ENCODE measurements at places on chromosomes 7 and 10.
A peak's percentile ranks its signal among the peaks of the same experiment; 100 is the strongest.

- no peak for DNase-seq
Measured at GRCh38 chr10:34109952-34110702, 705.0 kb downstream of the PARD3 start.

DNA sequence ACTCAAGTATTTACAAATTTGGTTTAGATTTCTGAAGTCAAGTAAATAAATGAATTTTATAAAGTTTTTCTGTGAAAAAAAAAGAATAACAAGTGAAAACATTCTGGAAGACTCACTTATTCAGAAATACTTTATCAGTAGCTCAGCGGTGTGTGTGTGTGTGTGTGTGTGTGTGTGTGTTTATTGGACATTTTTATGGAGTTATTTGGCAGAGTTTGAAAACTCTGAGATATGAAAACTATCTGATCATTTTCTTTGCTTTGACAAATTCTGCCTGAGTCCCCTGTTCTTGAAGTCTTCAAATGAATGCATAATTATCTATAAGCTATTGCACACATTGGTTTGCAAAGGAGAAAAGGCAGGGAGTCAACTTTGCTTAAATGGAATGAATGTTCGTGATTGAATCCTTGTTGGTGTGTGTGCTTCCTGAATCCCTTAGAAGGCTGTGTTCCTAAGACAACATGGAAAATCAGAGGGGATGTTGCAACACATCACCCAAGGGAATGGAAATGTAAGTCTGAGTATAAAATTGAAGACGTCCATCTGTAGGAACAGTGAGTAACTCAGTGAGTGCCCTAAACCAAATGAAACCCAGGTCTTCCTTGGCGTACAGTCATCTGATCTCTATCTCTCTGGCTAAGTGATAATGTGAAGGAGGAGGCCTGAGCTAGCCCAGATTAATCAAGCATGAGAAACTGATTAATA is 160.9 kb downstream of the REEP3 start:
- no peak for DNase-seq

DNA sequence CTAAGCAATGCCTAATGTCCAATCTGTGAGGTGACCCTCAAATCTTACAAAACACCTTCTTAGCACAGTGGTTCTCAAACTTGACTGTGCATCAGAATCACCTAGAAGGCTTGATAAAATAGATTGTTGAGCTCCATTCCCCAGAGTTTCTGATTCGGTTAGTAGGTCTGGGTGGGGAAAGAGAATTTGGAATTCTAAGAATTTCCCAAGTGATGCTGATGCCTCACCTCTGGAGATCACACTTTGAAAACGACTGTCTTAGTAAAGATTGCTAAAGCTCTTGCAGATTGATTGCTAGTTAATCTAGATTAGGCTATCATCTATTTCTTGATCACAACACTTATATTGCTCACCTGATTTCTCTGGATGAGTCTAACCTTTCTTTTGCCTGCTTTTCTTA is 126.6 kb downstream of the PCLO start:
- no peak for DNase-seq

GRCh38 chr10:88152728-88153133 is 289.3 kb downstream of the PTEN start:
- peak; percentile 41 for DNase-seq

GRCh38 chr7:157971501-157971900 is 616.1 kb downstream of the PTPRN2 start:
- no peak for DNase-seq

- DNase-seq, result peak; percentile 31
Measured at GRCh38 chr7:149245244-149245643, 5.8 kb downstream of the ZNF212 start.

- DNase-seq, result no peak
Measured at GRCh38 chr7:25852211-25852938, 299.6 kb upstream of the NFE2L3 start.

DNA sequence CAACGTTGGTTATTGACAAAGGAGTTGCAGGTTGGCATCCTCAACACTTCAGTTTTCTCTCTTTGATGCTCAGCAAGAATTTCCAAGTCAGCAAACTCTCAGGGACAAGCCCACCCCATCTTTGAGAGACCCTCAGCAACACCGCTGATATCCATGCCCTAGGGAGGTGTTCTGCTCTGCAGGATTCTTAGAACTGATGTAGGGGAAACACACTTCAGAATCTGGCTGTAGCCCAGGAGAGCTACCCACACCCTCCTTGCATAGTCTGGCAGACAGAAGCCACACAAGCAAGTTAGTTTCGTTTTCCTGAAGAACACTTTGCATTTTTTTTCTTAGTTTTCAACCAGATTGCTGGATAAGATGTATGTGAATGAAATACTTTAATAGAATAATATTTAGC is 822 bp downstream of the SAMD9L start:
- peak; percentile 13 for DNase-seq

Measured in stimulated activated CD4-positive, alpha-beta T cell treated with anti-CD3 and anti-CD28 coated beads, Interleukin-4, amount 100 ng/mL, for 1 hour (primary cell).